ENCODE measurements at places on chromosomes 12 and 14.

DNA sequence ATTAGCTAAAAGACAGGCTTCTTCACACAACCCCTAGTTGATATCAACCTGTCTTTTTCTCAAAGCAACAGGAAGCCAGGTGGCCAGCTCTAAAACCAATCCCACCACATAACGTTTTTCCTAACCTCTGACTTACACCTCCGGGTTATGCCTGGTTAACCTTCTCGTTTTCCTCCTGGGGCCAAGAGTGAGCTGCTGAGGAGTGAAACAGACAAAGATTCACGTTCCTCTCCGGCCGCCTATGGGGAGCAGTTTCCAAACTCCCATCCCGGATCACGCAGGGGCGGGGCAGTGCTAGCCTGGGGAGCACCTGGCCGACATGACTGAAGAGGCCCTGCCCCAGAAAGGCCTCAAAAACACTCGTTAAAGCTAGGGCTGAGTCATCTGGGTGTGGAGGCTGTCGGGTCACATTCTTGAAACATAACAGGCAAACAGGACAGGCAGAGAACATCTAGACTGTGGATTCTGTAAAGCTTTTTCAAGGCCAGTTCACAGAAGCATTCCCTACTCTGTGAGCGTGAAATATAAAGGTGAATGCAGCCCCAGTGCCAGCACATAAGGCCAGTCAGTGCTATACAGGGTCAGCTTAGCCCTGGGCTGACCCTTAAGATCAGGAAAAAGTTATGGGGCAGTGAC lies 25.9 kb upstream of the LGALS3 start:
- peak; percentile 95 for DNase-seq

DNA sequence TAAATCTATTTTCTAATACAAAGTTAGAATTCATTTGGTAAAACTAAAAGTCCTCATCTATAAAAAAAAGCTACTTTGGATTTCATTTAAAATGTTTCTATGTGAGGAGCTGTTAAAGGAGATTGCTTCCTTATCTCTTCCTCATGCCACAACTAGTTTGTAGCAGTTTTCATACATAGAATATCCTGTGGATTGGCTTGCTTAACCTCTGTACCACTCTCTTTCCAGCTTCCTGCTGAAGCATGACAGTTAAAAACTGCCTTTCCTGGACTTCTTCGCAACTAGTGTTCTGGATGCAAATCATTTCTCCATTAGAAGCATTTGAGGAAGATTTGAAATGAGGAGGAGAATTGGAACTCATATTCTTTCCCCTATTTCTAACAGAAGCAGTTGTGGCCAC lies 49.6 kb downstream of the ST8SIA1 start:
- no peak for DNase-seq

DNA sequence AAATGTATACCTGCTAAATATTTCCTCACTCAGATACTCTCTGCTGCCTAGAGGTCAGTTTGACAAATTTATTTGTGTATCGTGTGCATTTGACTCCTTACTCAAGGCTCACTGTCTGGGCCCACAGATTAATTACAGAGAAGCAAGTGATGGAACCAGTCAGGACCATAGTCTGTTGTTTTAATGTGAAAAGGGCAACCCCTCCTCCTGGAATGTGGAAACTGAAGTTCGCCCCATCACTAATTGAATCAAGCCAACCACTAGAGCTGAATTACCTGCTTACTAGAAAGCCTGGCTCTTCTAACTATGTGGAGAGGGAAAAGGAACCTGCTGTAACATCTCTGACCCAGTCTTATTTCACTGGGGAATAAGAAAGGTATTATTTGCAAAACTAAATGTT lies 199.9 kb upstream of the KRR1 start:
- DNase-seq, result no peak

- no peak for DNase-seq
Measured at GRCh38 chr12:118355843-118356242, 16.9 kb downstream of the TAOK3 start.

DNA sequence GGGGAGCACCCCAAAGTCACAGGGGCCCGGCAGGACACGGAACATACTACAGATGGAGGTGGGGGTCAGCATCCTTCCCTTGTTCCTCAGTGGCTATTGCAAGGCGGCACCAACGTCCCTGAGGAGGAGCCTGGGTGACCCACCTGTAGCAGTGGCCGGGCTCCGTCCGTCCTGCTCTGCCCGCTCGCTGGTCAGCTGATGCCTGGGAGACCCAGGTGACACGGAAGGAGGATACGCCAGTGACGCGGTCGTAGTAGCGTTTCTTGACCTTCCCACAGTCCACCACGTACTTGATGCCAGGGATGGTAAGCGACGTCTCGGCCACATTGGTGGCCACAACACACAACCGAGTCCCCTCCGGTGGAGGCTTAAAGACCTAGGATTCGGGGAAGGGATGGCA lies 24.7 kb downstream of the DHX37 start:
- DNase-seq, result no peak

GRCh38 chr12:2352203-2352602 lies 299.4 kb downstream of the CACNA1C start:
- DNase-seq, result no peak

DNA sequence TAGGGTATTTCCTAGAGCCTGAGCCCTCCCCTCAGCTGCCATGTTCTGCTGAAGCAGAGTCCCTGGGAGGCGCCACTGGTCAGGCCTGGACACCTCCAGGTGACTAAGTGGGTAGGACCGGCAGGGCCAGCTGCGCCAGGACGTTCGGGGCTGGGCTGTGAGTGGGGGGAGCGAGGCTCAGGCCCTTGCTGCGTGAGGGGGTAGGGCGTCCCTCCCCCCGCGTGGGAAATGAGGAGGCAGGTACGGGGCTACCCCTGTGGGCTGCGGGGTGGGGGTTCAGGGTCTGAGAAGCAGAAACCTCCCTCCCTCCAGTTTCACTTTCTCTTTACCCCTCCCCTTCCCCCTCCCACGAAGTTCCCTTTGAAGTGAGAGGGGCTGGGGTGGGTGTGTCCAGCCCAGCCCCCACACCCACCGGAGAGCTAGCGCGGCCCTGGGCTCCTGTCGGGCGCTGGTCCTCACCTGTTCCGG lies 22.1 kb upstream of the KIF26A start:
- DNase-seq, result no peak

GRCh38 chr14:60204104-60204842 lies 39.1 kb upstream of the DHRS7 start:
- no peak for DNase-seq

DNA sequence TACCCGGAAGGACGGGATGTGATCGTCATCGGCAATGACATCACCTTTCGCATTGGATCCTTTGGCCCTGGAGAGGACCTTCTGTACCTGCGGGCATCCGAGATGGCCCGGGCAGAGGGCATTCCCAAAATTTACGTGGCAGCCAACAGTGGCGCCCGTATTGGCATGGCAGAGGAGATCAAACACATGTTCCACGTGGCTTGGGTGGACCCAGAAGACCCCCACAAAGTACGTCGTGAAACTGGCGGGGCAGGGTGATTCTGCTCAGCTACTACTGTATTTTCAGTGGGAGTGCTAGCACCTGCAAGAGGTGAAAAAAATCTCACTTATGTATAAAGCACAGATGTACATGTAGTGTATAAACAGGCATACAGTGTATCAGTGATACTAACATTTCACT lies 62.9 kb downstream of the FOXN4 start:
- DNase-seq, result no peak

- no peak for DNase-seq
Measured at GRCh38 chr12:89976866-89977265, 268.2 kb upstream of the ATP2B1 start.

DNA sequence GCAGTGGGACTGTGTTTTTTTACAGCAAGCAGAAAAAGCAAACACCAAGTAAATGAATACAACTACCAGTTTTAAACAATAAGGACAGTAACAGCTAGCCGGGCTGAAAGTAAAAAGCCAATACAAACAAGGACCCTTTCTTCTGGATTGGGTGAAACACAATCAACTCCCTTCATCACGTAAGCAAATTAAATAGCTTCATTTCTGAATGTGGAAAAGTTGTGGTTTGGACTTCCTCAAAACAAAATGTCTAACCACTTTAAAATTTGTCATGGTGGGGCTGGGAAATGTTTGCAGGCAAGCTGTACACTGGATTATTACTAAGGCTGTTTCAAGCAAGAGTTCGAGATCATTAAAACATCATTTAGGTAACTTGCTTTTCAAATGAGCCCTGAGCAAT lies 47.4 kb downstream of the TCHP start:
- DNase-seq, result peak; percentile 82

DNA sequence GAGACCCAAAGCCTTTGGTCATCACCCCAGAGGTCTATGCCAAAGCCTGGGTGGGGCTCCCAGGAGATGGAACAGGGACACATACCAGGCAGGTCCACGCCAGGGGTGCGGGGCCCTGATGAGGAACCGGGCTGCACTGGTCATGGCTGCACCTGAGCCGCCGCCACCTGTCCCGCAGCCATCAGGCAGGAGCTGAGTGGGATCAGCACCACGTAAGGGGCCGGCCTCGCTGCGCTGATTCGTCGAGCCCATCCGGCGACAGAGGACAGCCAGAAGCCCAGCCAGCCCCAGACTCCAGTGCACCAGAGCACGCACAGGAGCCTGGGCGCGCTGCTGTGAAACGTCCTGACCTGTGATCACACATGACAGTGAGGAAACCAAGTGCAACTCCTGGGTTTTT lies 15.9 kb downstream of the DEGS2 start:
- no peak for DNase-seq

- no peak for DNase-seq
Measured at GRCh38 chr12:39723831-39724230, 104.2 kb upstream of the ABCD2 start.

DNA sequence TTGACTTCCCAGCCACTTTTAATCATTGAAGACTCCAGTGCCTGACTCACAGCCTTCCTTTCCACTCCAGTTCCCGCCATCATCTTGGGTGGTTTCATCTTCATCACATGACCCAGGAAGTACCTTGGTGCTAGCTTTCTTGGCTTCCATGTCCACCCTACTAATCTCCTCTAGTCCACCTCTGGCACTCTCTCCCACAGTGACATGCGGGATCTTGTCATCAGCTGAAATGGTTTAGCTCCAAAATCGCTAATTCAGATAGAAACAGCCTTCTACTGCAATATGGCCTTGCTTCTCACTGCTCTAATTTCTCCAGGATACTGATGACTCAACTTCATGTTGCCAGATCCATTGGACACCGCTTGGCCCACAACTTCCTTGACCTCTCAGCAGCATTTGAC lies 24.5 kb downstream of the WDR20 start:
- DNase-seq, result peak; percentile 19

DNA sequence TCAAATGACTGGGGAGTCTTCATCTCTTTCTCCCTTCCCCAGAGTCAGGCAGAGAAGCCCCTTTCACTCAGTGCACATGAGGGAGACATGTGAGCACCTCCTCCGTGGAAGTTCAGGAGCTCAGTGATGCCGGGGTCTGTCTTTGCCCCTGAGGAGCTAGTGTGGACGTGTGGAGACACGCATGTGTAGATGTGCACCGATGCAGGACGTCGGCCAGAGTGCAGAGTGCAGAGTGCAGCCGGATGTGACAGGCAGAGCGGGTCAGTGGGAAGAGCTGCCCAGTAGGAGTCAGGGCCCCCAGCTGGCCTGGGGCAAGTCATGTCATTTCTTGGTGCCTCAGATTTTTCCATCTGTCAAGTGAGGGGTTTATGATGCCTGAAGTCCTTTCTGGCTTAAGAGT lies 20.7 kb downstream of the TSPAN9 start:
- DNase-seq, result no peak

DNA sequence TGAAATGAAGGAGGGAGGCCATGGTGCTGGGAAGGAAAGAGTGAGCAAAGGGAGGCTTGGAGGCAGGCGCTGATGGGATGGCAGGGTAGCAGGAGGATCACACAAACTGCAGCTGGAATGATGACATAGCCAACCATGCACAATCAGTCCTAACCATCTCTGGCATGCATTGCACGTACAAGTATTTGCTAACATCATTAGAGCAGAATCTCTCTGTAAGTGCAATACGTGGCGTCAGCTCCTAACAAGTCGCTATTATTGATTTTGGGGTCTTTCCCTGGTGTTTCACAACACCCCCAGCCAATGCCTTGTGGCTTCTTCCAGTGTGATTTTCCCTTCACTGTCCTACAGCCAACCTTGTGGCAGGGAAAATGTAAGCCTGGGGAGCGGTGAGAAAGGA lies 18.5 kb downstream of the BDKRB1 start:
- DNase-seq, result peak; percentile 81

DNA sequence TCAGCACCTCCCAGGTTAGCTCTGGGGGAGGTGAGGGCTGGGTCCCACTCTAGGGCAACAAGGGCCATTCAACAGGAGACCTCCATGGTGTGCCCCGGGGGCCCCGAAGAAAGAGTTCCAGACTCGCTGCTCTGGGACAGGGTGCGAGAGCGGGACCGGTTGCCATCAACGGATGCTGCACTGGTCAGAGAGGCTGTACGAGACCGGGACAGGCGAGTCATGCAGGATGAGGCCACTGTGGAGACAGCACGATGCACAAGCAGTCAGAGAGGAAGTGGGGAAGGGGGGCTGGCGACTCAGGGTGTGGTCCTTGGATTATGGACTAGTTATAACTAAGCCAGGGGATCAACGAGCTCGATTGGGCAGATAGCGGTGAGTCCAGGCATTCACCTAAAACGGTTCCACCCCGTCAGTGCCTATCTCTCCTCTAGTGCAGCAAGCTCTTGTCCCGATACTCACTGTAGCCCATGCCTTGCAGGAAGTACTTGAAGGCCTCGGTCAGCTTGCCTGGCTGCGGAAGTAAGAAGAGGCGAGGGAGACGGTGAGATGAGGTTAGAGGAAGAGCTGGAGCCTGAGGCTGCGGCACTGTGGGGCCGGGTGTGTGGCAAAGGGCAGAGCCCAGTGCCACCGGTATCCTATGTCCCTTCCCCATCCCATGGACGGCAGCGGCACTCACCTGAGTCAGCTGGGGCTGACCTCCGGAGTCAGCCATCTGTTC lies 7.2 kb downstream of the NDRG2 start:
- no peak for DNase-seq

DNA sequence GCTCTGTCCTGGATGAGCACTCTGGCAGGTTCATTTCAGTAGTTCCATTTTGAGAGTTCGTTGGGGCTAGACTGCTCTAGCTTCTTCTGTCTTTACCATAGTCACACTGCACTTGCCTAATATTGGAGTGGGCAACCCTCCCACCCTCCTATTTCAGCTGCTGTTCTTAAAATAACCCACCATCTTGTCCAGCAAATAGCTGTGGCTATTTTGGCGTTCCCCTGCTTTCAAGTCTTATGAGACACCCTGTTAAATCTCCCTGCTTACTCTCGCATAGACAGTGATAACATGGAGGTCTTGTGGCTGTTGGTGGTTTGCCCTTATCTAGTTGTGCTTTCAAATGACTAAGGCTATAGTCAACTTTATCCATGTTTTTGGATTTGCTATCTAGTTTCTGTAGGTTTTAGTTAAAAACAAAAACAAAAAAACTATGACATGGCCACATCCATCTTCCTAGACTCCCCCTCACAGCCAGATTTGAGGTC lies 65.5 kb downstream of the LRP6 start:
- DNase-seq, result no peak

GRCh38 chr14:62908506-62908905 lies 136.8 kb downstream of the KCNH5 start:
- DNase-seq, result no peak

- peak; percentile 99 for DNase-seq
Measured at GRCh38 chr14:81533536-81534343, at the start of gene SEL1L. TSS of gene SEL1L (minus strand) at chr14:81533853. CDS start at chr14:81533744, 109 bp downstream.

DNA sequence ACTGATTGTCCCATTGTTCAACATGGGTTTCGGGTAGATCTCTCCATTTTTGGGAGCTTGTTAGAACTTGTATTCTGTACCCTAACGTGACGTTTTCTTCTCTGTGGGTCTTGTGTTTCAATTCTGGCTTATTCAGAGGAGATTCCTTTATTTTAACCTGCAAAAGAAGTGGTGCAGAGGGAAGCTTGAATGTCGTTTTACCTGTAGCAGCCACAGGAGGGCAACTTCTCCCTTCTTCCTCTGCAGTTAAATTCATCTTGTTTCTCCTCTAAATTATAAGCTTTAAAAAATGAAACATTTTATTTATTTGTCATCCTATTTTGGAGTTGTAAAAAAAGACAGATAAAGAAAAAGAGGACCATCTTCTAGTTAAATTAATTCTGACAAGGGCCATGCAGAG lies 13.7 kb upstream of the CLEC4D start:
- no peak for DNase-seq

Measured in HFFc6 (cell line).